ENCODE measurements at places on chromosomes 6 and 20.

- DNase-seq: no peak
Observed at GRCh38 chr20:19783966-19784401, 25.9 kb downstream of the RIN2 start.

- peak; percentile 7 for DNase-seq
Observed at GRCh38 chr6:116099036-116099435, 1.6 kb upstream of the NT5DC1 start.

- DNase-seq: no peak
Observed at GRCh38 chr6:103183831-103184411, 1675.8 kb downstream of the HACE1 start.

DNA sequence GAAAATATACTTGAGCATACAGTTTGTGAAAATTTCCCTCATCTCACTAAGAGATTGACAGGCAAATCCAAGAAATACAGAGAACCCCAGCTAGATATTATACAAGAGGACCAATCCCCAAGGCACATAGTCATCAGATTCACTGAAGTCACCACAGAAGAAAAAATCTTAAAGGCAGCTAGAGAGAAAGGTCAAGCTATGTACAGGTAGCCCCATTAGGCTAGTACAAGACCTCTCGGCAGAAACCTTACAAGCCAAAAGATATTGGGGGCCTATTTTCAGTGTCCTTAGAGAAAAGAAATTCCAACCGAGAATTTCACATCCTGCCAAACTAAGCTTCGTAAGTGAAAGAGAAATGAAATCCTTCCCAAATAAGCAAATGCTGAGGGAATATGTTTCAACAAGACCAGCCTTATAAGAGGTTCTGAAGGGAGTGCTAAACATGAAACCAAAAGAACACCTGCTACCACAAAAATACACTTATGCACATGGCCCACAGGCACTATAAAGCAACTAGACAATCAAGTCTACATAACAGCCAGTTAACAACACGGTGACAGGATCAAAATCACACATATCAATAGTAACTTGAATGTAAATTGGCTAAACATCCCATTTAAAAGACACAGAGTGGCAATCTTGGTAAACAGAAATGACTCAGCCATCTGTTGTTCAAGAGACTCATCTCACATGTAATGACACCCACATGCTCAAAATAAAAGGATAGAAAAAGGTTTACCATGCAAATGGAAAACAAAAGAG is 96.3 kb downstream of the FHL5 start:
- peak; percentile 61 for DNase-seq

DNA sequence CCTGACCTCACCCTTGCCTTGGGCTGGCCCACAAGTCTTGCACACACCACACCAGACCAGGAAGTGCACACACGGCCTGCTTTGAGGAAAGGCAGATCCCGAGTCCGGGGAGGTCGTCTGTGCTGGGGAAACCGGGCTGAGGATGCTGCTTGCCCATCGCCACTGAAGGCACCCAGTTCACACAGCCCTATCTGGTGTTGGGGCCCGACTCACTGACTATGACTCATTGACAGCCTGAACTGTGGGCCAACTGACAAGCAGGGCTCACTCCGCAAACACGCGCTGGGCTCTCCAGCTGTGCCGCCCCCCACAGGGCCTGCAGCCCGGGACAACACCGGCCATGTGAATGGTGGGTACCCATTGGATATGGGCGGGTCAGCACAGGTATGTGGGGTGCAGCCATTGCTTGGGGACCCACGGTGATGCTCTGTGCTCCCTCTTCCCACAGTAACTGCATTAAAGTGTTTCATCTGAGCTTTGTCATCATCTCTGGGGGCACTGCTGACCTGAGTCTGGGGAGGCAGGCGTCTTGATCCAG is 1.6 kb downstream of the SAMD10 start:
- no peak for DNase-seq

DNA sequence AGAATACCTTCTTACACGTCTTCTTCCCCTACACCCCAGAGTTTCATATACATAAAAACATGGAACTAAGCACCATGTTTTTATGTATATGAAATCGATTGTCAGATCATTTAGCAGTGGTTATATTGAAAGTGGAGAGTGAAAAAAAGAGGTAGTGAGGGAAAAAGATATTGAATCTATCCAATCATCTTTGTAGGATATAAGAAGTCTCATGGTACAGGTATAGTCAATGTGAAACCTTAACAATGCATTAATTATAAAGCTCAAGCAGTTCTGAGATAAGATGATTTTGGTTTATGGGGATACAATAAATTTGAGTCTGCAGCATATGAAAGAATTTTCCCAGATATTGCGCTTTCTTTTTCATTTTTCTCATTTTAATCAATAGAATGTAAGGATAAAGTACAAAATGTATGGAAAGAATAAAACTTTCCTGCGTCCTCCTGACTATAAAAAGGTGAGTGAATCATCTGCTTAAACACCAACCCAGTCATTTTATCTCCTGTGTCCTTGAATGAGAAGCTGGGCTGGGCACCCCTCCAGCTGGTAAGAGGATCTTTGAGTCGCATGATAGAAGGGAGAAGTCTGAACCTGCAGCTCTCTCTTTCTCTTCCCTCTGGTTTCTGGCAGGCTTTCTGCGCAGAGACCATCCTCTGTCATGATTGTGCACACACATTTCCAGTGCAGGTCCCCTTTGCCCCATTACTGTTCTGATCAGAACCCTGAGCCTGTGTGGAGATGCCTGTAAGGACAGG is 28.1 kb upstream of the AKIRIN2 start:
- DNase-seq: peak; percentile 30

GRCh38 chr6:168686831-168687730 is 246.1 kb downstream of the SMOC2 start:
- no peak for DNase-seq

DNA sequence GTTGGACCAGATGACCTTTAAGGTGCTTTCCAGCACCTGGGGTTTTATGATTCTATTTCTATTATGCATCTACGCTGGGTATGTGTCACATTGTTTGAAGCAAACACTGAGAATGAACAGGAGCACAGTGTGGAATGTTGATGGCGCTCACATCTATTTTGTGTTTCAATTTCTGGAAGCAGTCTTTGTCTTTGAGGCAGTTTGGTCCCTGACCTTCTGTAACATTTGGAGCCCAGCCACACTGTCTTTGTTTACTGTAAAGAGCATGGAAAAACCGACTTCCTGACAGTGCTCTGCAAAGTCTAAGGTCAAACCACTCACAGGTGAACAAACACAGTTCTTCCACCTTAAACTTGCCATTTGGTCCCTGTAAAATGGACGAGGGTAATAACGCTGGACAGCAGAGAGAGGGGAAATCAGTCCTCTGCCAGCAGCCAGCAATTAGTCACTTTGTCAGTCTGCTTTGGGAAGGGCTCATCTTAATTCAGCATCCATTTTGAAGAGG is 155.5 kb downstream of the PRL start:
- DNase-seq: no peak

- DNase-seq: peak; percentile 7
Observed at GRCh38 chr20:23048283-23049200, 930 bp downstream of the THBD start.

- no peak for DNase-seq
Observed at GRCh38 chr6:168815229-168815628, 374.2 kb downstream of the SMOC2 start.

GRCh38 chr6:110448846-110449540 is 27.4 kb downstream of the SLC22A16 start:
- DNase-seq: no peak

DNA sequence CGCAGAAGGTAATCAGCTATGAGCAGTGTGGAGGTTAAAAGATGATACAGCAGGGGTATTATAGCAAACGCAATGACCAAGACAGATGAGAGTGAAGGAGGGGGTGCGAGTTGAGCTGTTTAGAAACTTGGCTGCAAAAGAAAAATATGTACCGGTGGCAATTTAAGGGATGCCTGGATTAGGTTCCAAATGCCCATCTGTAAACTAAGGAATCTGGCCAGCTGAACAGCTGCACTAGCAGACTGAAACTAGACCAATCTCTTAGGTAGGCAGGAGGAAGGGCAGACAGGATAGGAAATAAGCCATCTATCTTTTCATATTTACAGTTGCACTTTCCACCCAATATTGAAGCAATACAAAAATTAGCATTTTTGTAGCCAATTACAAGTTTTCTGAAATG is 407.6 kb downstream of the HTR1B start:
- no peak for DNase-seq

GRCh38 chr6:27893836-27894807 is 18.1 kb downstream of the OR2B2 start:
- peak; percentile 88 for DNase-seq

GRCh38 chr6:46042355-46042999 is 26.8 kb upstream of the CLIC5 start:
- DNase-seq: peak; percentile 13

DNA sequence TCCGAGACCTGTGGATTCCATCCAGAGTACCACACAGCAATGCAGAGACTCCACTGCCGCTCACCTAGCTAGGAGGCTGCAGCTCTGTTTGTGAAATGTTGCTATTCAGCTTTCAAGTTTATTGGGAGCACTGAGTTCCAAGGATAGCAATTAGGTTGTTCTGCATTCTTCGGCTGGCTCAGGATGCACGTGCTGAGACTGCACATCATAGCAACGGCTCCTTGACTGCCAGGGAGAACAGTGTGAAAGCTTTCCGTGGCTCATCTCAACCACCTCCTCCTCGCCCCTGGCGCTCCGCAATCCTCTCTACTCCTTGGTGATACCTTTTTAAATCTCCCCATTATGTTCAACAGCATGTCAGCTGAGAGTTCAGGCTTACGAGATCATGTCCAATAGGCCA is 116.6 kb downstream of the TSHZ2 start:
- no peak for DNase-seq

GRCh38 chr6:95546148-95546547 is 31.2 kb upstream of the MANEA start:
- no peak for DNase-seq

GRCh38 chr6:91694016-91694654 is 1107.3 kb upstream of the MAP3K7 start:
- no peak for DNase-seq

- DNase-seq: no peak
Observed at GRCh38 chr6:35747877-35748276, 11.0 kb downstream of the ARMC12 start.

- DNase-seq: no peak
Observed at GRCh38 chr6:101543796-101544195, 150.3 kb downstream of the GRIK2 start.

- DNase-seq: no peak
Observed at GRCh38 chr20:3896853-3897583, 7.8 kb downstream of the PANK2 start.

GRCh38 chr6:93418408-93419303 is 703 bp downstream of the EPHA7 start:
- DNase-seq: peak; percentile 57

- no peak for DNase-seq
Observed at GRCh38 chr20:60096166-60096565, 137.9 kb downstream of the CDH26 start.

- DNase-seq: no peak
Observed at GRCh38 chr20:46012921-46013320, 4.2 kb downstream of the MMP9 start.

DNA sequence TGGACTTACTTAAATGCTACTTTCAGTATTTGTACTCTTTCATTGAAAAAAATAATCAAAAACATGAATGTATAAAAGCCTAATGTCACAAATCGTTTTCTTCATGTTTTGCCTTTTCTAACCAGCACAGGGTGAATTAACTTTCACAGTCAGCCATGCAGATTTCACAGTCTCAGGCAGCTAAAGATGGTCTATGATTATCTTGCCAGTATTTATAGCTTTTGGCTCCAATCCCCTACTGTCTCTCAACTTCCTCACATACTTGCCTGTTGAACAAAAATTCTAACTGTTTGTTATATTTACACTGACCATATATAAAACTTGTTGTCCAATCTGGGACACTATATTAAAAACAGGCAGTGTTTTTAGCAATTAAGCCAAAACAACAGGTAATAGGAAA is 358.2 kb downstream of the ARHGAP18 start:
- no peak for DNase-seq

DNA sequence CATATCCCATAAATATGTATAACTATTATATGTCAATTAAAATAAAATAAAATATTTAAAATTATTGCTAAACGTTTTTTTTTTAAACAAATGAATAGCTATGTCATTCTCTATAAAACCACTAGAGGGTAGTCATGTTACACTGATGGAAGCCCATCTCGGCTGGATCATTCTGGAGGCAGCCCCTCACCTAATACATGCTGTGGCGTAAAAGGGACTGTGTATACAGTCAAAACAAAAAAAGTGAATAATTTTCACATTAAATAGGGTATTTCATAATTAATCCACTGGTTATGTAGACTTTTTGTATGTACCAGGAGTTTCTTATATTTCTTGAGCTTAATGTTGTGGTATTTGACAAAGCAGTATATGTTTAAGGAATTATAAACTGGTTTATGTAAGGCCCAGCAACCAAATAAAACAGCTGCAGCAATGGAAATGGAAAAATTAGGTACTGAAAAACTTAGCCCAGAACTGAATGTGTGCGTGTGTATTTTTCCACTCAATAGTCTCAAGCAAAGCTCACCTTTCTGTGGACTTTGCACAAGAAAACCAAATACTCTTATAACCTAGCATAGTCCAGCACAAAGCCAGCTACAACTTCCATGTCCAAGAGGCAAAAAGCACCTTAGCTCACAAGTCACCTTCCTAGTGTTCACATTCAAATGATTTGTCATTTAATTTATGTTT is 81.7 kb downstream of the COL9A1 start:
- peak; percentile 21 for DNase-seq

GRCh38 chr6:44238687-44239350 is 8.1 kb upstream of the HSP90AB1 start:
- DNase-seq: no peak

GRCh38 chr6:128357392-128358130 is 162.8 kb downstream of the PTPRK start:
- no peak for DNase-seq

DNA sequence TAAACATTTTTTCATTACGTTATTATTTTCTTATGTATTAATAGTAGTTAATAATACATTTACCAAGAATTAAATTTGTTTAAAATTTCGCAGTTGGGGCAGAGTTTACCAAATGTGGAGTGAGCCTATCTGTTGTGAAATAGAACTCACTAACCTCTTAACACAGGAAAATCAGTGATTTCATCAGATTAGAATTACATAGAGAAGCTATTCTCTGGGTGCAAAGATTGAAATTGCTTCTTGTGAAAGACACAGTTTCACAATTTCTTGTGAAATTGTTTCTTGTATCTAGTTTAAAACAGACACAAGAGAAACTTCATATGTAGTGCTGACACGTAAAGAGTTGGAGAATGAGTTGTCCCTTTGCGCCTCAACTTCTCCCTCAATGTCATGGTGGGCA is 69.4 kb upstream of the PRL start:
- DNase-seq: no peak

DNA sequence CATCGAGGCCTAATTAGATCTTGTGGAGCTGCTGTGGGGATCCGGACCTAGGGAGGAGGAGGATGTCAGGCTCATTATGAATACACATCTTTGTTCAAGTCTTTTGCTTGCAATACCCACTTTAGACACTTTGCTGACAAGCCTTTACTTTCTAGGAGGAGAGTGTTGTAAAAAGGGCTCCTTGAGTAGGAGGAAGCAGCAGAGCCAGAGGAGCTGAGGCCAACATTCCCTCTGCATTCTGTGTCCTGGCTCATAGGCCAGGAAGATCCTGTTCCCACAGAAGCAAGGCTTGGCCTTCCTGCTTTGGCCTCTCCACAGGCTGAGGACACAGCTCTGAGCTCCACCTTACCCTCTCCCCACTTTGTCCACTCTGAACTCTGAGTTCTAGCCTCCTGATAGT is 67.1 kb downstream of the TPD52L1 start:
- no peak for DNase-seq

GRCh38 chr6:109314313-109314712 is 68.0 kb downstream of the CD164 start:
- no peak for DNase-seq

GRCh38 chr20:7908905-7909304 is 31.4 kb downstream of the HAO1 start:
- no peak for DNase-seq

Measured in NCI-H2171 (cell line).